Activated CD4-positive, alpha-beta T cell treated with anti-CD3 and anti-CD28 coated beads for 36 hours (primary cell): ENCODE measurements at places on chromosomes 4 and X. TPM values are rescaled to one million over a fixed set of nuclear protein-coding genes. Genes with fewer than 3 reads are reported as not detected.

Gene SOX3
- total RNA-seq: not detected

Gene TACR3
- total RNA-seq: not detected

Gene SORCS2
- 0.04 TPM for total RNA-seq

Gene TDO2
- not detected for total RNA-seq

Gene UGT2B17
- total RNA-seq: not detected

Gene IBSP
- not detected for total RNA-seq

Gene ARHGAP36
- total RNA-seq: not detected

Gene ATXN3L
- total RNA-seq: not detected

Gene TMSB15A
- 0.84 TPM for total RNA-seq

Gene PLAC8
- total RNA-seq: 54.4 TPM

Gene GPRASP1
- 4.2 TPM for total RNA-seq

GRCh38 chrX:23616361-23616760 is 50.9 kb upstream of the PRDX4 start:
- no peak overlapping the region for H3K27ac ChIP-seq
- H3K4me3 ChIP-seq: no peak overlapping the region
- no peaks in the 10 kb centered on the region for H3K4me1 ChIP-seq
- no peak for DNase-seq
- no peaks in the 10 kb centered on the region for H3K36me3 ChIP-seq
- no peaks in the 10 kb centered on the region for H3K27me3 ChIP-seq

DNA sequence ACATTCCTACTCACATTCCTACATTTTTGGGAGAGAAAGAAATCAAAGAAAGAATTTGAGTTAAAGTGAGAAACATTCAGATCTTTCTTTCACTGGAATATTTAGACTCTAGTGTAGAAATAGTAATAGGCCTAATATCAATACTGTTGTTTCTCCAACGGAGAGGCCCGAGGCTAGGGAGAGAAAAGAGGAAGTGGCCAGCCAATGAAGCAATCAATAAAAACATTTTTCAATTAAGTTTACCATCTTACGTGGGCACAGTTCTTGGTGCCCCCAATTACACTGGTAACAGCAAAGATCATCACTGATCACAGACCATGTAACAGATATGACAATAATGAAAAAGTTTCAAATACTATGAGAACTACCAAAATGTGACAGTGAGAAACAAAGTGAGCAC is 281.4 kb downstream of the GPM6A start:
- no peak overlapping the region for H3K4me3 ChIP-seq
- H3K27me3 ChIP-seq: no peaks in the 10 kb centered on the region
- H3K27ac ChIP-seq: no peak overlapping the region
- no peak for DNase-seq

GRCh38 chrX:68684291-68684918 is 36.9 kb downstream of the STARD8 start:
- H3K27ac ChIP-seq: no peak overlapping the region
- no peak overlapping the region for H3K4me3 ChIP-seq
- peak; percentile 48 for DNase-seq
- peaks cover 14% of the 10 kb centered on the region for H3K27me3 ChIP-seq
- no peaks in the 10 kb centered on the region for H3K36me3 ChIP-seq

GRCh38 chr4:112975567-112976355 is 73.7 kb upstream of the ANK2 start:
- no peaks in the 10 kb centered on the region for H3K36me3 ChIP-seq
- no peak overlapping the region for H3K4me3 ChIP-seq
- H3K27ac ChIP-seq: no peak overlapping the region
- no peaks in the 10 kb centered on the region for H3K27me3 ChIP-seq
- no peak for DNase-seq

GRCh38 chrX:106862972-106863688 is 40.0 kb downstream of the RIPPLY1 start:
- H3K36me3 ChIP-seq: no peaks in the 10 kb centered on the region
- H3K27ac ChIP-seq: no peak overlapping the region
- H3K27me3 ChIP-seq: no peaks in the 10 kb centered on the region

DNA sequence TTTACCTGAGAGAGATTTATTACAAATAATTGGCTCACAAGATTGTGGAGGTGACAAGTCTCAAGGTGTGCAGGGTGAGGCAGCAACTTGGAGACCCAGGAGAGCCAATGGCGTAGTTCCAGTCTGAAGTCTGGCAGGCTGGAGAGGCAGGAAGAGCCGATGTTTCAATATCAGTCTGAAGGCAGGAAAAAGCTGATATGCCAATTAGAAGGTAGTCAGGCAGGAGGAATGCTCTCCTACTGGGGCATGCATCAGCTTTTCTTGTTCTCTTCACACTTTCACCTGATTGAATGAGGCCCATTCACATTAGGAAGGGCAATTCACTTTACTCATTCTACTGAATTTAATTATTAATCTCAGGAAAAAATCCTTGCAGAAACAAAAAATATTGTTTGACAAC is 1351.7 kb upstream of the ADGRL3 start:
- H3K4me3 ChIP-seq: no peak overlapping the region
- H3K4me1 ChIP-seq: no peaks in the 10 kb centered on the region
- no peak overlapping the region for H3K27ac ChIP-seq

DNA sequence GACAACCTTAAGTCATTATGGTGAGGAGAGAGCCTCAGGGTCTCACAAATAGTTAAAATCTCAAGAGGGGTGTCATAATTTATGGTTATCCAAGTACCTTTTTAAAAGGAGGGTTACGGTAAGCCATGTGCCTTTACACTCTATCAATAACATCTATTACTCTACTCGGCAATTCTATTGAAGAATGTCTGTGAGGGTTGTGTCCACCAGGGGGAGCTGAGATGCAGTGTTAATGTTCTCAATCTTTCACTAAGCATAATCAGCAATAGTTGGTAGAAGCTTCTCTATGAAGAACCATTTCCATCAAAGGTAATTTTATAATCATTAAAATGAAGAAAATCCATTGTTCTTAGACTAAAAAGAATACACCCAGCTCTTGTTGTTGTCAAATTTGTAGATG is 457.4 kb downstream of the CENPC start:
- no peaks in the 10 kb centered on the region for H3K36me3 ChIP-seq
- peaks cover 2% of the 10 kb centered on the region for H3K27me3 ChIP-seq
- no peak overlapping the region for H3K4me3 ChIP-seq
- H3K4me1 ChIP-seq: no peaks in the 10 kb centered on the region

GRCh38 chr4:36224972-36225903 is 19.1 kb downstream of the ARAP2 start:
- H3K4me1 ChIP-seq: peaks cover 68% of the 10 kb centered on the region
- no peaks in the 10 kb centered on the region for H3K27me3 ChIP-seq
- no peak for DNase-seq
- H3K27ac ChIP-seq: peak overlapping the region; percentile 18

GRCh38 chr4:146275370-146275769 is 61.0 kb downstream of the REELD1 start:
- DNase-seq: no peak
- no peaks in the 10 kb centered on the region for H3K36me3 ChIP-seq
- H3K4me1 ChIP-seq: peaks cover 3% of the 10 kb centered on the region
- no peaks in the 10 kb centered on the region for H3K27me3 ChIP-seq

DNA sequence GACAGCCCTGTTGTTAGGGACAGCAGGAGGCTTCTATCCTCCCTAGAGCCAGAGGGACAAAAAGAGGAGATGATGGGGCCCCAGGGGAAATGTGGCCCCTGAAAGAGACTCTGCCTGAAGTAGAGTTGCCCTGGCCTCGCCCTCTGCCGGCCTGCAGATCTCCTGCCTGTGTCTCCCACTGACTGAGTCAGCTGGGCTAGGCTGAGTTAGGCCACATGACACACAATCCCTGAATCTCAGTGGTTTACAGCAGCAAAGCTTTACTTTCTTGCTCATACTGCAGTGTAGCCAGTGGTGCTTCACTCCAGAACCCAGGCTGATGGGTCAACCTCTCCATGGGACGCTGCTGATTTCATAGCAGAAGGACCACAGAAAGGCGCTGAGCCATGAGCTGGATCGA is 23.5 kb downstream of the DRD5 start:
- no peak overlapping the region for H3K27ac ChIP-seq
- H3K36me3 ChIP-seq: no peaks in the 10 kb centered on the region
- DNase-seq: no peak
- peaks cover 13% of the 10 kb centered on the region for H3K27me3 ChIP-seq

DNA sequence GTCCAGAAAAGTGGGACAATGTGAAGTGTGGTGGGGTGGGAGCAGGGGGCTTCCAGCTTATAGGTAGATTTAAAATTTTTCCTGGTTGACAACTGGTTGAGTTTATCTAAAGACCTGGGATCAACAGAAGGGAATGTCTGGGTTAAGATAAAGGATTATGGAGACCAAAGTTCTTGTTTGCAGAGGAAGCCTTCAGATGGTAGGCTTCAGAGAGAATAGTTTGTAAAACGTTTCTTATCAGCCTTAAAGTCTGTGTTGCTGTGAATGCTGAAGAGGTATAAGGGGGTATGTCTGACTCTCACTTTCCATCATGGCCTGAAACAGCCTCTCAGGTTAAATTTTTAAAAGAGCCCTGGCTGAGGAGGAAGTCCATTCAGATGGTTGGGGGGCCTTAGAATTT is 20.5 kb downstream of the MGST2 start:
- H3K4me3 ChIP-seq: no peak overlapping the region
- no peaks in the 10 kb centered on the region for H3K27me3 ChIP-seq
- H3K27ac ChIP-seq: no peak overlapping the region

GRCh38 chr4:52877036-52877435 is 14.9 kb downstream of the RASL11B start:
- no peaks in the 10 kb centered on the region for H3K27me3 ChIP-seq
- no peak for DNase-seq
- peaks cover 17% of the 10 kb centered on the region for H3K4me1 ChIP-seq
- peaks cover 22% of the 10 kb centered on the region for H3K36me3 ChIP-seq

- no peaks in the 10 kb centered on the region for H3K27me3 ChIP-seq
- H3K27ac ChIP-seq: no peak overlapping the region
- H3K4me1 ChIP-seq: no peaks in the 10 kb centered on the region
- H3K36me3 ChIP-seq: no peaks in the 10 kb centered on the region
- H3K4me3 ChIP-seq: no peak overlapping the region
These were observed 1526.2 kb upstream of the IGFBP7 start for GRCh38 chr4:58636381-58636780.

DNA sequence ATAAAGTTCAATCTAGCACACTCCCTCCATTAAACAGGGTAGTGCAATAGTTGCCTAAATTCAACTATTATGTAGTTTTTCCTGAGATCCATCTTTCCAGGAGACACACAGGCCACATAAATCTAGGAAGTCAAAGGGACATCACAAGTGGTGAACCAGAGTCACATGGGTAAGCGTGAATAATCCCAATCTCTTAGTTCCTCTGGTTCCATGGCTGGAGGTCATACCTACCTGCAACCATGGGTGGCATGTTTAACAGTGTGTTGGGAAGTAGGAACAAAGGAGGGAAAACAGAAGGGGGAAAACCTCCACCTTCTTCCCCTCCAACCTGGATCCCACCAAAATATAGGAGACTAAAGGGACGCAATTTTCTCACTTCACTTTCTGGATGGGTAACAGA is 2651.6 kb downstream of the ARAP2 start:
- H3K27me3 ChIP-seq: no peaks in the 10 kb centered on the region
- H3K27ac ChIP-seq: no peak overlapping the region
- DNase-seq: no peak
- H3K36me3 ChIP-seq: no peaks in the 10 kb centered on the region

- peaks cover 6% of the 10 kb centered on the region for H3K27me3 ChIP-seq
- DNase-seq: no peak
These were observed 161.6 kb upstream of the PGRMC2 start for GRCh38 chr4:128449251-128449650.

DNA sequence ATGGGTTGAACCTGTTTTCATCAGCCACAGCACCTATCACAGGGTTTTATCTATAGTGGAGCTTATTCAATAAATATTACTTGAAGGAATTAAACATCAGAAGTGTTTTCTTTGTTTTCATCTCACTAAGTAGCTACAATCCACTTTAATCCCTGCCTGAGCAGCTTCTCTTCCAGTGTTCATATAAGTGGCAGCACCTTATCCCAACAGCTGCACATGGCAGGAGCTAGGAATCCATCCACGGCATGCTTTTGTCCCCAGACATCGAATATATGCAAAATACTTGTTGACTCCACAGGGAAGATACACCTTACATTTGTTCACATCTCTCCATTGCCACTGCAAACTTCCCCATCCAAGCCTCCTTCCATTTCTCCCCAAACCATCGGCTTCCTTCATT is 549.8 kb upstream of the FAM241A start:
- no peaks in the 10 kb centered on the region for H3K4me1 ChIP-seq
- no peaks in the 10 kb centered on the region for H3K36me3 ChIP-seq
- H3K27me3 ChIP-seq: no peaks in the 10 kb centered on the region
- no peak overlapping the region for H3K4me3 ChIP-seq
- no peak for DNase-seq
- no peak overlapping the region for H3K27ac ChIP-seq

DNA sequence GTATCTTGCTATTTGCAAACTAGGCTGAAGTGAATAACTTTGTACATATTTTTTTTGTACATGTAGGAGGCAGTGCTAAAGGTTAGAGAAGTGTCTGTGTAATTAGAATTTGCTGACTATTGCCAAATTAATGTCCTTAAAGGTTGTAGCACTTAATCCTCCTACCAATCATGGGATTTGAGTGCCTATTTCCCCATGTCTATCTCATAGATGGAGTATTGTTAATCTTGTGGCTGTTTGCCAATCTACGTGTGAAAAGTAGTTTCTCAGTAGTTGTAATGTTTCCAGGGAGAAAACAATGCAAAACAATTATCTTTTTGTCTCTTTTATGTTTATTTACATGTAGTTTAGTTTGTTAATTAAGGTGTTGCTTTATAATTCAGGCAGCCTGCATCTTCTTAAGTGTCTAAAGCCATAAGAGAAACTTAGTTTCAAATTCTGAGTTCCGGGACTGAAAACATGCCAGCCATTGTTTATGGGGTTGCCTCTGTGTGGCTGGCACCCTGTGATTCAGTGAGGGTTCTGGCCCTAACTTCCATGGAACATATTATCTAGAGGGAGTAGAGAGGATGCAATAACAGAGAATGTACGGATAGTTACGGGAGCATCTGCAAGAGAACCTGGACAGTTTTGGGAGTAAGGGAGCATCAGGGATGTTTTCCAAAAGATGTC is 142.4 kb downstream of the KLHL8 start:
- H3K27me3 ChIP-seq: no peaks in the 10 kb centered on the region
- H3K36me3 ChIP-seq: peaks cover 8% of the 10 kb centered on the region
- H3K4me1 ChIP-seq: peaks cover 42% of the 10 kb centered on the region
- H3K27ac ChIP-seq: no peak overlapping the region

DNA sequence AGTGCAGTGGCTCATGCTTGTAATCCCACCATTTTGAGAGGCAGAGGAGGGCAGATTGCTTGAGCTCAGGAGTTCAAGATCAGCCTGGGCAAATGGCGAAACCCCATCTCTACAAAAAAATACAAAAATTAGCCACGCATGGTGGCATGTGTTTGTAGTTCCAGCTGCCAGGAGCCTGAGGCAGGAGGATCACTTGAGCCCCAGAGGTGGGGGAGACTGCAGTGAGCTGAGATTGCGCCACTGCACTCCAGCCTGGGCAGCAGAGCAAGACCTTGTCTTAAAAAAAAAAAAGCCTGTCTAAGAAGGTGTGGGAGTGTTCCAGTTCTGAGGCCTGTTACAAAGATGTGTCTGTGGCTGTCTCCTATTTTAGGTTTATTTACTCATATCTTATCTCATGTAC is 38.0 kb downstream of the PI4K2B start:
- H3K4me3 ChIP-seq: no peak overlapping the region
- DNase-seq: no peak
- H3K27ac ChIP-seq: no peak overlapping the region
